ENCODE measurements at places on chromosomes 11 and 22.

DNA sequence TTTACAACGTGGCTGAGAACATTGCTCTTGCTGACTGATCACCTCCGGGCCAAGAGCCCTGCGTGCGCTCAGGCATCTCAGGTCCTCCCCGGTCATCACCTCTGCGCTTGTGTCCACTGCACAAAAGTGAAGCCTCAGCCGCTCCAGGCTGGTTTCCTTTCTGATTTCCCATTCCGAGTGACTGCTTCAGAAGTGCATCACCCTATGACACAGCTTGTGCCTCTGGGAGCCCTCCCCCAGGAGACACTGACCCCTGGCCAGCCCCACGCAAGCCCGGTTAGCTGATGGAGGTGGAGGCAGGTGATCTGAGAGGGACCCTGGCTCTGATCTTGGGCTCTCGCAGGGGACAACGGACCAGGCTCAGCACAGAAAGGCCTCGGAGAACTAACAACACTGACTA lies 38.3 kb upstream of the GNB1L start:
- DNase-seq: no peak

- no peak for DNase-seq
Observed at GRCh38 chr11:90220391-90220790, 2.5 kb downstream of the CHORDC1 start.

- DNase-seq: no peak
Observed at GRCh38 chr22:19578180-19579004, 54.2 kb upstream of the CLDN5 start.

DNA sequence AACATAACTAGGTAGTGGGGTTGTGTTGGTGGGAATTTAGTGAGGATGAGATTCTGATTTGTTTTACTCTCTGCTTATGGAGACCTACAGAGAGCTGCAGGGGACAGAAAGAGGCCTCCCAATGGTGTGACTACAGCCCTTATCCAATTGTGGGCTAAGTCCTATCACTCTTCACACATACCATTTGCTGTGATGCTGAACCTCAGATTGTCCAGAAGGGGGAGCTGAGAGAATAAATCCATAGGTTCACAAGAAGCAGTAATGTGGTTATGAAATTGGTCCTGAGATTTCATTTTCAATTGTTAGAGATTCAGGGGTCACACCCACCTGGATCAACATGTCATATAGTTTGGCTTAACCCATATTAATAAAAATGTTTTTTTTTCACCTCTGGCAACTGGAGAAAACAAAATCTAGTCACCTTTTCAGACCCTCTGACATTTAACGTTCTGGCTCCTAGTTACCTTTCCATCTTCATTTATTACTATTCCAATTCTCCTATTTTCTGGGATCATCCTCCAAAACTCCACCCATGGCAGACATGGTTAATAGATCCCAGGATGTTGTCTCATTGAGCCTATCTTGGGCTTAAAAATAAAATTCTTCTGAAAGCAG lies 53.3 kb upstream of the PTPN5 start:
- no peak for DNase-seq

GRCh38 chr11:60966890-60967289 lies 4.6 kb upstream of the CD6 start:
- DNase-seq: no peak

Data from activated CD4-positive, alpha-beta T cell treated with anti-CD3 and anti-CD28 coated beads, Interleukin-2, amount 50 U/mL, for 48 hours (primary cell).